ENCODE measurements at places on chromosomes 4 and X.

GRCh38 chr4:125303821-125304220 is 10.9 kb upstream of the FAT4 start:
- H3K27me3 ChIP-seq, result no peaks in the 10 kb centered on the region
- no peak for DNase-seq
- H3K4me1 ChIP-seq, result no peaks in the 10 kb centered on the region
- no peaks in the 10 kb centered on the region for H3K36me3 ChIP-seq

GRCh38 chrX:41602816-41603345 is 85.9 kb upstream of the GPR34 start:
- H3K4me1 ChIP-seq, result peaks cover 25% of the 10 kb centered on the region
- no peak for DNase-seq
- H3K36me3 ChIP-seq, result peaks cover 4% of the 10 kb centered on the region
- no peak overlapping the region for H3K27ac ChIP-seq
- no peaks in the 10 kb centered on the region for H3K27me3 ChIP-seq

GRCh38 chrX:12234534-12235329 is 96.5 kb downstream of the FRMPD4 start:
- no peaks in the 10 kb centered on the region for H3K4me1 ChIP-seq
- no peak for DNase-seq
- no peak overlapping the region for H3K4me3 ChIP-seq
- no peaks in the 10 kb centered on the region for H3K27me3 ChIP-seq

- H3K36me3 ChIP-seq, result no peaks in the 10 kb centered on the region
- DNase-seq, result no peak
- H3K4me1 ChIP-seq, result no peaks in the 10 kb centered on the region
- H3K27me3 ChIP-seq, result peaks cover 3% of the 10 kb centered on the region
Measured at GRCh38 chr4:142345924-142346323, 500.2 kb downstream of the INPP4B start.

- DNase-seq, result no peak
- H3K4me3 ChIP-seq, result peak overlapping the region; percentile 13
- peaks cover 48% of the 10 kb centered on the region for H3K36me3 ChIP-seq
- H3K27ac ChIP-seq, result peak overlapping the region; percentile 77
- H3K27me3 ChIP-seq, result no peaks in the 10 kb centered on the region
- peaks cover 53% of the 10 kb centered on the region for H3K4me1 ChIP-seq
Measured at GRCh38 chr4:83272900-83273299, 11.7 kb downstream of the COQ2 start.

- H3K4me1 ChIP-seq, result peaks cover 16% of the 10 kb centered on the region
- no peak overlapping the region for H3K27ac ChIP-seq
- DNase-seq, result no peak
Measured at GRCh38 chr4:184722798-184723197, 11.1 kb downstream of the CENPU start.

GRCh38 chr4:82053396-82053795 is 320.4 kb downstream of the HNRNPD start:
- H3K36me3 ChIP-seq, result no peaks in the 10 kb centered on the region
- peaks cover 14% of the 10 kb centered on the region for H3K27me3 ChIP-seq
- H3K4me1 ChIP-seq, result no peaks in the 10 kb centered on the region

GRCh38 chr4:61397174-61397573 is 197.0 kb downstream of the ADGRL3 start:
- H3K4me1 ChIP-seq, result no peaks in the 10 kb centered on the region
- no peak overlapping the region for H3K4me3 ChIP-seq
- H3K27ac ChIP-seq, result no peak overlapping the region
- H3K27me3 ChIP-seq, result no peaks in the 10 kb centered on the region
- H3K36me3 ChIP-seq, result no peaks in the 10 kb centered on the region

DNA sequence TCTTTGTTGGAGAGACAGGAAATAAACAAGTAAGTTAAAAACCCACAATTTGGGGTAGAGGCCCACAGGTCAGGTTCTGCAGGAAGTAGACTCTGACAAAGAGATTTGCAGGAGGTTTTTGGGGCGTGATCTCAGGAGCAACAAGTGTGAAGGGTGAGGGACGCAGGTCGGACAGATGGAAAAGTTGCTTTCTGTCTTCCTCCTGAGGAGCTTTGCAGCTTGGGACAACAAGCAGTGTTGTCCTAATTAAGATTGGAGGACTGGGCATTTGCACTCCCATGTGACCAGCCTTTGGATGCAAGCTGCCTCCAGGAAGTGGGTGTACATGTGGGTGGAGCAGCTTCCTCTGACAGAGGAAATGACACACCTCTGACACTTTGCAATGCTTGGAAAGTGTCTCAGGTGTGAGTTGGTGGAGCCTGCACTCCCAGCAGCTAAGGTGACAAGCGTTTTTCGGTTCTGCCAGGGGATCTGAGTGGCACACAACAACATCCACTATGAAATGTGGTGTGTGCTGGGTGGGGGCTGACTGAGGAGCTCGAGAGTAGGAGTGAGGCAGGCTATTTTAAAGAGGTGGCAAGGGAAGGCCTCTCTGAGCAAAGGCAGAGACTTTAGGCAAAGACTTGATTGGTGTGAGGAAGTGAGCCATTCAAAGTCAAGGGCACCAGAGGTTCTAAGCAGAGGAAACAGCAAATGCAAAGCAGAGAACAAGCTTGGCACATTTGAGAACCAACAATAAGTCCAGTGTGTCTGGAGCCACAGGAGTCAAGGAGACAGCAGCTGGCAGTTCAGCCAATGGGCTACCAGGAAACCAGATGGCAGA is 339.8 kb upstream of the GATB start:
- H3K27ac ChIP-seq, result peak overlapping the region; percentile 62
- no peaks in the 10 kb centered on the region for H3K36me3 ChIP-seq
- H3K27me3 ChIP-seq, result peaks cover 2% of the 10 kb centered on the region
- DNase-seq, result no peak
- H3K4me3 ChIP-seq, result peak overlapping the region; percentile 57

- no peak overlapping the region for H3K27ac ChIP-seq
- no peaks in the 10 kb centered on the region for H3K36me3 ChIP-seq
- H3K27me3 ChIP-seq, result no peaks in the 10 kb centered on the region
- no peak for DNase-seq
Measured at GRCh38 chrX:155747520-155747919, 133.6 kb upstream of the VAMP7 start.

GRCh38 chr4:128465523-128465922 is 177.9 kb upstream of the PGRMC2 start:
- H3K4me3 ChIP-seq, result no peak overlapping the region
- H3K27me3 ChIP-seq, result no peaks in the 10 kb centered on the region
- no peaks in the 10 kb centered on the region for H3K4me1 ChIP-seq
- H3K36me3 ChIP-seq, result no peaks in the 10 kb centered on the region
- no peak for DNase-seq
- H3K27ac ChIP-seq, result no peak overlapping the region

- H3K4me1 ChIP-seq, result no peaks in the 10 kb centered on the region
- H3K27ac ChIP-seq, result no peak overlapping the region
- DNase-seq, result no peak
- H3K27me3 ChIP-seq, result no peaks in the 10 kb centered on the region
- H3K36me3 ChIP-seq, result no peaks in the 10 kb centered on the region
Measured at GRCh38 chrX:154840856-154841255, 6.4 kb upstream of the SMIM9 start.

GRCh38 chr4:108937066-108937465 is 174.2 kb upstream of the ETNPPL start:
- H3K4me3 ChIP-seq, result no peak overlapping the region
- H3K4me1 ChIP-seq, result no peaks in the 10 kb centered on the region
- peaks cover 2% of the 10 kb centered on the region for H3K27me3 ChIP-seq
- no peaks in the 10 kb centered on the region for H3K36me3 ChIP-seq
- H3K27ac ChIP-seq, result no peak overlapping the region
- no peak for DNase-seq

DNA sequence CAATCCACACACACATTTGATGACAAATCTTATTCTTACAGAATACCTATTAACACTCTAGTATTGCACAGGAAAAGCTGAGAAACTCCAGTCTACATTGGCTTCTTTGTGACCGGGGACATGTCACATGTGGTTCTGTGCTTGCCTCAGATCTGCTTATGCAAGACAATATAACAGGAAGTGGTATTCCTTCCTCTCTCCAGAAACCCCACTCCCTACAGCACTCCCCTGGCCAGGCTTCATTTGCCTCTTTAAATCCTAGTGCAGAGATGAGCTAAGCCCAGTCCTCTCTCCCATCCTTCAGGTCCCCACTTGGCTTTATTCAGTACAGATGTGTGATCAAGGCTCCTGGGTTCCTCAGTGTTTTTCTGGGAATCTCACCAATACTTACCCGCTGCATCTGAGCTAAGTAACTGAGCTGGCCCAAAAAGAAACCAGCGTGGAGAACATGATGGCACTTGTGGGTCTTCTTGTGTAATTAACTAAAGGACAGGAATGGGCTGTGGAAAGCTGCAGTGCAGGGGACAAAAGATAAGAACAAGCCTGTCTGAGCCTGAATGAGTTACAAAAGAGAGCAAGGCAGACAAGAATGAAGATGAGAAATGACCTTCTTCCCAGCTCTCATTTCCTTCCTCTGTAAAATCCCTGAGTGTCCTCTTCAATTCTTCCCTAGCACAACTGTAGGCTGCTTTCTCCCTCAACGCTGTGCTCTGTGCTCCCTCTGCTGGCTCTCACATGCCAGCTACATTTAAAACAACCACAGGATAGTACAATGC is 105.6 kb downstream of the HNRNPD start:
- H3K27me3 ChIP-seq, result peaks cover 3% of the 10 kb centered on the region
- H3K4me1 ChIP-seq, result peaks cover 32% of the 10 kb centered on the region
- no peak overlapping the region for H3K4me3 ChIP-seq

DNA sequence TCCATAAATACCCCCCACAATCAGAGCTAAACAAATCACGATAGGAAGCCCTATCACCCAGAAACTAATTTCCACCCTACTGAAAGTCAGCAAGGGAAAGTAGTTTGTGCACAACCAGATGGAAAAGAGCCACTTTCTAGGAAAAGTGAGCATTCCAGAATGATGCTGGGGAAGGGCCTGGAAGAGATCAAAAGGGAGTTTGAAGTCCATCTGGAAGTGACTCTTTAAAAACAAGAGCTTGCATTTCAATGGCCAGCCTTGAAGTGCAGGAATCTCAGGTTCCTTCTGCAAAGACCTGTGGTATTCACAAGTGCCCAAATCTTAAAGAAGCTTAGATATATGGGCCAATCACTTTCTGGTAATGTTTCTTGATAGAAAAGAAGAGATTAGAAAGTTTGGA is 97.0 kb upstream of the LDB2 start:
- no peaks in the 10 kb centered on the region for H3K36me3 ChIP-seq
- no peak for DNase-seq
- no peak overlapping the region for H3K4me3 ChIP-seq
- H3K4me1 ChIP-seq, result no peaks in the 10 kb centered on the region
- H3K27me3 ChIP-seq, result no peaks in the 10 kb centered on the region

DNA sequence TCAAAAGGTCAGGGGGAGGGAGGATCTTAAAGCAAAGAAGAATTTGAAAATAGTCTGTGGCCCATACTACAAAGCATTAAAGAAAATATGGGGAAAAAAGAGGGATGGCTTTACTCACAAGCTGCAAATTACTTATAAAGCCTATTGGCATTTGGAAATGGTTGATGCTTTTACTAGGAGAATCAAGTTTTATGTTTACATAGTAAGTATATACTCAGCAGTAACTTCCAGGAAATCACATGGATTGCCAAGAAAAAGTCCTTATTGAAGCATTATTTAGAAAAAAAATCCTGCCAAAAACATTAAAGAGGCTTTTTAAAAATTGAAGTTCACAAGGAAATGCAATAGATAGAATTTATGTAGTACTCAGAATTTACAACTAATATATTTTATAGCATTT is 8.4 kb upstream of the SH3RF1 start:
- no peaks in the 10 kb centered on the region for H3K4me1 ChIP-seq
- no peaks in the 10 kb centered on the region for H3K36me3 ChIP-seq
- no peak overlapping the region for H3K27ac ChIP-seq
- H3K27me3 ChIP-seq, result no peaks in the 10 kb centered on the region

DNA sequence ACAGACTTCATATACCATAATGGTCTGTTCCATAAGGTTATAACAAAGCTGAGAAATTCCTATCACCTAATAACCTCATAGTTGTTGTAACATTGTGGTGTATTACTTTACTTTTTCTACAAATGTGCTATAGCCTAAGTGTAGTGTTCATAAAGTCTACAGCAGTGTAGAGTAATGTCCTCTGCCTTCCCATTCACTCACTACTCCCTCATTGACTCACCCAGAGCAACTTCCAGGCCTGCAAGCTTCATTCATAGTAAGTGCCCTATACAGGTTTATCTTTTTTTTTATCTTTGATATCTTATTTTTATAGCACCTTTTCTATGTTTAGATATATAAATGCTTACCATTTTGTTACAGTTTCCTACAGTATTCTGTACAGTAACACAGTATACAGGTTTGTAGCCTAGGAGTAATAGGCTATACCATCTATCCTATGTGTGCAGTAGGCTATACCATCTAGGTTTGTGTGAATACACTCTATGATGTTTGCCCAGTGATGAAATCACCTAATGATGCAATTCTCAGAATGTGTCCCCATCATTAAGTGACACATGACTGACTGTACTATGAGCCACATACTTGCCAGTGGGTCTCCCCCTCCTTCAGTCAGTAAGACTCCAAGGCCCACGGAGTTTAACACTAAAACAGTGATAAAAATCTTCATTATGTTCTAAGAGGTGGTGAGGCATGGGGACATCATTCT is 299.9 kb downstream of the UNC5C start:
- no peak for DNase-seq
- no peaks in the 10 kb centered on the region for H3K27me3 ChIP-seq
- H3K4me1 ChIP-seq, result no peaks in the 10 kb centered on the region
- H3K36me3 ChIP-seq, result no peaks in the 10 kb centered on the region
- H3K4me3 ChIP-seq, result no peak overlapping the region

DNA sequence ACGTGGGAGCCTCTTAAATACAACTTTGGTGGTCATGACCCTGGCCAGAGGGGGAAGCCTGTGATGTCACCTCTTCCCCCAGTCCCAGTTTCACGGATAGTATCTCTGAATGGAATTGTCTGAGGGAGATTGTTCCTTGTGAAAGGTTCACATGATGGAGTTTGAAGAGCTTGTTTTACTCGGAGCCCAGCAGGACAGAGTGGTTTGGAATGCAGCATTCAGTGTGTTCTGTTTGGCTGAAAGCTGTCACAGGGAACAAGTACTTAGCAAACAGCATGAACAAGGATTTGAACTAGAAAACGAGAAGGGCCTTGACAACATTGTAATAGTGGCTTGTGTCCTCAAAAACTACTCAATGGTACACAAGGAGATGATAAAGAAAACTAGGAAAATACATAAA is 133.9 kb upstream of the CXorf66 start:
- H3K4me1 ChIP-seq, result no peaks in the 10 kb centered on the region
- no peak overlapping the region for H3K27ac ChIP-seq
- H3K4me3 ChIP-seq, result no peak overlapping the region
- DNase-seq, result no peak
- no peaks in the 10 kb centered on the region for H3K36me3 ChIP-seq
- peaks cover 5% of the 10 kb centered on the region for H3K27me3 ChIP-seq

- no peaks in the 10 kb centered on the region for H3K27me3 ChIP-seq
- no peak overlapping the region for H3K4me3 ChIP-seq
- peaks cover 17% of the 10 kb centered on the region for H3K4me1 ChIP-seq
- peaks cover 83% of the 10 kb centered on the region for H3K36me3 ChIP-seq
Measured at GRCh38 chr4:87116231-87116630, 104.2 kb downstream of the KLHL8 start.

- peaks cover 3% of the 10 kb centered on the region for H3K27me3 ChIP-seq
- H3K27ac ChIP-seq, result no peak overlapping the region
Measured at GRCh38 chr4:20773144-20773997, 73.1 kb downstream of the PACRGL start.

Data from activated B cell treated with CpG ODN at 0.5 μM for 24 hours (primary cell).